ENCODE measurements at places on chromosomes 6 and 20.

DNA sequence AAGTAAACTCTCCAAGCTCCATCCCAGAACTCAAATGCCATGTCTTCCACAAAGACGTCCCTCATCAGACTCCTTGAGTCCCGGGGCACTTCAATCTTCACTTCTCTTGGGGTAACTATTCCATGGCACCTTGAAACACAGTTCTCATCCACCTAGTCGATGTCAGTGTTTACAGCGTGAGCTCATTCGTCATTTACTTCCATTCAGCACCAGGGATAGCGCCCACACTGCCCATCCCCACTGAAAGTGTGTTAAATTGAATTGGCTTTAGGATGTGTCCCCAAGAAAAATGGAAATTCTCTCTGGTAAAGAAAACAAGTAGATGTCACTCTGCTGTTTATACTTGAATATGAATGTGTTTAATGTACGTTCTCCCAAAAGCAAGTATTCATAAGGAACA is 31.3 kb downstream of the KCNK15 start:
- peak; percentile 20 for DNase-seq

DNA sequence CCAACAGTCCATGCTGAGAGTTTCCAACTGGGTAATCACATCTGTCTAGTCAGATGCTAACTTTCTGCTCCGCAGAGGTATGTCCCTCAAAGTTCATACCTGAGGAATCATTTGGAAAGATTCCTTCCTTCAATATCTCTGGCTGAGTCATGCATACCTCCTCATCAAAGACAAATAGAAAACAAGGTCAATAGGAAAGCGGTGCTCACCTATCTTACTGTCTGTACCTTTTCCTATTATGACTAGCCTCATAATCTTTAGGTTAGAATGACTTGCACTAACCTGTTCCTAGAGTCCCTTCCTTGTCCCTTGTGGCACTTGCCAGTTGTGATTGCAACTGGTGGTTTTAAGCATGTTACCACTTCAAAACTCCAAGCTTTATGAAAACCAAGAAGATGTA is 78.2 kb upstream of the PTPRK start:
- peak; percentile 73 for DNase-seq

DNA sequence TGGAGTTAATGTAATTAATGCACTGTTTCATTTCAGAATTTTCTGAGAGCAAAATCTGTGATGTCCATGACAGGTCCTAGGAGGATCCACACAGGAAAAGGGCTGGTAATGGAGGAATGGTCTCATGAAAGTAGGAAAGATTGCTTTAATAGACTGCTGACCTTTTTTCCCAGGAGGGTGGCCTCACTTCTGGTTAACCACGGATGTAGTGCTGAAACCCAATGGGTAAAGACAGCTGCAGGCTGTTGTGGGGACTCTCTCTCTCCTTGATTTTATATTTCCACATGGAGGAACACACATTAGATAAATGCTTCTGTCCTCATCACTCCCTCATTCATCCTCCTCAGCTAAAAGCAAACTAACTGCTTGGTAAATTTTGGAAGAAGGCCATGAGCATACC is 23.6 kb upstream of the RIPOR2 start:
- no peak for DNase-seq

GRCh38 chr6:94289131-94289530 is 869.8 kb upstream of the EPHA7 start:
- DNase-seq, result no peak
